ENCODE measurements at places on chromosomes 4 and X. TPM values are rescaled to one million over a fixed set of nuclear protein-coding genes. Genes with fewer than 3 reads are reported as not detected.
A peak's percentile ranks its signal among the peaks of the same experiment; 100 is the strongest.

The RRH gene
- 0.27 TPM for total RNA-seq

GRCh38 chr4:78811034-78811433, 34.9 kb downstream of the BMP2K start:
- peaks cover 3% of the 10 kb centered on the region for H3K4me1 ChIP-seq
- H3K4me3 ChIP-seq = no peak overlapping the region
- no peaks in the 10 kb centered on the region for H3K27me3 ChIP-seq
- H3K27ac ChIP-seq = no peak overlapping the region
- DNase-seq = no peak

DNA sequence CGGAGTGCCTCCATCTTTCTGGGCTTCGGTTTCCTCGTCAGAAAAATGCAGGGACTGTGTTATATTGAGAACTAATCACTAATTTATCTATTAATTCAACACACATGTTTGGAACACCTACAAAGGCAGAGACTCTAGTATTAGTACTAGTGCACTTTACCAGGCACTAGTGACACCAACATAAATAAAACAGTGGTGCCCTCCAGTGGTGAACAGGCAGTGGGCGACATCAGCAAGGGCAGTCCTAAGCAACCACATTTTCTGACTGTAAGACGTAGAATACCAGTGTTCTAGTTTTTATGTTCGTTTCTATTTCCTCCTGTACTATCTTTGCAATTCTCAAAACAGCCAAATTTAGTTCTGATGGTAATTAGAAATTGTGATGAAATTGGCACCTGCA, 69.1 kb upstream of the UCP1 start:
- no peaks in the 10 kb centered on the region for H3K4me1 ChIP-seq
- H3K36me3 ChIP-seq = no peaks in the 10 kb centered on the region
- no peak for DNase-seq
- H3K27me3 ChIP-seq = no peaks in the 10 kb centered on the region
- H3K4me3 ChIP-seq = no peak overlapping the region
- H3K27ac ChIP-seq = no peak overlapping the region

The PTPN13 gene
- total RNA-seq = 12.7 TPM

- H3K27ac ChIP-seq = no peak overlapping the region
- no peaks in the 10 kb centered on the region for H3K36me3 ChIP-seq
- no peak overlapping the region for H3K4me3 ChIP-seq
- H3K4me1 ChIP-seq = no peaks in the 10 kb centered on the region
These were observed 2222.3 kb upstream of the AGA start for GRCh38 chr4:179664430-179665027.

DNA sequence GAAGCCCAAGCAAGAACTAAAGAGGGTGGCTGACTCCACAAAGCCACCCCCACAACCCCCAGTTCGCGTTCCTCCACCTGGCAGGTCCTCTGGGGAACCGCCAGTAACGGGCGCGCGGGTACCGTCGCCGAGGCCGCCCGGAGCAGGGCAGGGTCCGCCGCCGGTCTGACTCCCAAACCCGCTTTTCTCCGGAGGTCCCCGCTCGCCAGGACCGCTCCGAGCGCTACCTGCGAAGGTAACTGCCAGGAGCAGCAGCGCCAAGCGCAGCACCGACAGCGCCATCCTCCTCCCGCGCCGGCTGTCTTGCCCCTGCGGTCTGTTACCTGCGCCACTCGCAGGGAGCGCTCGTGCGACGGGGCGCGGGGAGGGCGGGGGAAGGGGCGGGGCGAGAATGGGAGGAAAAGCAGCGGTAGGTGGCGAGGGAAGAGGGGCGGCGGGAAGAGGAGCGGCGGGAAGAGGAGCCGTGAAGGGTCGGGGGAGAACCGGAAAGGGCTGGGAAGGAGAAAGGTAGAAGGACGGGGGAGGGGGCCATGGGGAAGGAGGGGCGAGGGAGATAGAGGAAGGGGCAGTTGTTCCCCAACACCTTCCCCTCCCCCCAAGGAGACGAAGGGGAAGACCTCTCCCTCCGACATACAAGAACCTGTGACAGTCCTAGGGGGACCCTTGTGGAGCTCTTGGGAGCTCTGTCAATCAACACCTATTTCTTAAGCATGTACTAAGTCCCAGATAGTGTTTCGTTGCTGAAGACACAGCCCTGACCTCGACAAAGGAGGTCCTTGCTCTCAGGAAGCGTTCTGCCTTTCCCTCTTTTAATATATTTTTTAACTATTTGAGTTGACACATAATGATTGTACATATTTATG, at the start of gene SPINK2:
Gene SPINK2 (minus strand): TSS at position 321 of the 863 bp plus-strand sequence. CDS start 39 bp downstream, at position 282.
- DNase-seq = peak; percentile 75
- H3K27me3 ChIP-seq = peaks cover 3% of the 10 kb centered on the region
- no peaks in the 10 kb centered on the region for H3K4me1 ChIP-seq

DNA sequence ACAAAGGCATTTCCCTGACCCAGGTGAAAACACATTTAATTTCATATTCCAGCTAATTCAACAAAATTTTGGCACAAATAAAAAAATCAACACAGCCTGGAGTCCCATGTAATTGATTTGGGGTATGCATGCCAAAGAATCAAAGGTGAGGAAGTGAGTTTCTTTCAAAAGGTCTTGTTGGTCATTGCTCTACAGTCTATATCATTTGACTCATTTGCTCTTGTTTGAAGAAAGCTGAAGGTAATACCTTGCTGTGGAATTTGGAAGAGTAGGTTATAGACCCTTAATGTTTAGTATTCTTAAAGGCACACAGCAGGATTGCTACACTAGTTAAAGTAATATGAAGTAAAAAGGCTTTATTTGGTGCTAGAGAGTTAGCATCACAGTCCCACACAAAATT, 25.4 kb downstream of the COL4A6 start:
- H3K36me3 ChIP-seq = no peaks in the 10 kb centered on the region
- H3K4me3 ChIP-seq = no peak overlapping the region
- no peaks in the 10 kb centered on the region for H3K27me3 ChIP-seq
- no peak overlapping the region for H3K27ac ChIP-seq
- H3K4me1 ChIP-seq = no peaks in the 10 kb centered on the region

DNA sequence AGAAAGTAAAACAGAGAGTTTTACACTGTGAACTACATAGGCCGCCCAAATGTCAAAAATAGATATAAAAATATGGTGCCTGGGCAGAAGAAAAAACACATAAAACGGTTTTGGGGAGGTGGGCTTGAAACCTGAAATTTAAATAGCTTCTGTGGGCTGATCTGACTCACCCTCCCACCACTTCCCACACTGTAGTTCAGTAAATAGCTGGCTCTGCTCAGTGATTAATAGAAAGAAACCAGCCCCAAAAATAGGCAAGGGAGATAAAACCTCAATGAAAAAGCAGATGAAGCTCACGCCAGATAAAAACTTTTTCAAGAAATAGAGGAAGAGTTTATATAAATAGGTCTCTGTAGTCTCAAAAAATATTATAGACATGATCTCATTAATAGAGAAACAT, 13.2 kb upstream of the COX7B2 start:
- no peaks in the 10 kb centered on the region for H3K36me3 ChIP-seq
- H3K27me3 ChIP-seq = no peaks in the 10 kb centered on the region

- no peaks in the 10 kb centered on the region for H3K36me3 ChIP-seq
- H3K4me1 ChIP-seq = no peaks in the 10 kb centered on the region
- no peaks in the 10 kb centered on the region for H3K27me3 ChIP-seq
- H3K4me3 ChIP-seq = no peak overlapping the region
- H3K27ac ChIP-seq = no peak overlapping the region
- DNase-seq = no peak
These were observed 615.4 kb upstream of the GRID2 start for GRCh38 chr4:91688413-91688812.

- H3K27ac ChIP-seq = no peak overlapping the region
- H3K36me3 ChIP-seq = peaks cover 16% of the 10 kb centered on the region
- H3K27me3 ChIP-seq = no peaks in the 10 kb centered on the region
- H3K4me1 ChIP-seq = no peaks in the 10 kb centered on the region
- DNase-seq = no peak
- no peak overlapping the region for H3K4me3 ChIP-seq
These were observed 98.0 kb downstream of the CDS1 start for GRCh38 chr4:84680956-84681355.

The MAGEA1 gene
- not detected for total RNA-seq

GRCh38 chr4:41360214-41360920, 103.6 kb downstream of the UCHL1 start:
- peaks cover 6% of the 10 kb centered on the region for H3K4me1 ChIP-seq
- no peaks in the 10 kb centered on the region for H3K27me3 ChIP-seq
- peak overlapping the region; percentile 99 for H3K27ac ChIP-seq
- peak; percentile 79 for DNase-seq
- peak overlapping the region; percentile 52 for H3K4me3 ChIP-seq

The PHEX gene
- total RNA-seq = 0.13 TPM

DNA sequence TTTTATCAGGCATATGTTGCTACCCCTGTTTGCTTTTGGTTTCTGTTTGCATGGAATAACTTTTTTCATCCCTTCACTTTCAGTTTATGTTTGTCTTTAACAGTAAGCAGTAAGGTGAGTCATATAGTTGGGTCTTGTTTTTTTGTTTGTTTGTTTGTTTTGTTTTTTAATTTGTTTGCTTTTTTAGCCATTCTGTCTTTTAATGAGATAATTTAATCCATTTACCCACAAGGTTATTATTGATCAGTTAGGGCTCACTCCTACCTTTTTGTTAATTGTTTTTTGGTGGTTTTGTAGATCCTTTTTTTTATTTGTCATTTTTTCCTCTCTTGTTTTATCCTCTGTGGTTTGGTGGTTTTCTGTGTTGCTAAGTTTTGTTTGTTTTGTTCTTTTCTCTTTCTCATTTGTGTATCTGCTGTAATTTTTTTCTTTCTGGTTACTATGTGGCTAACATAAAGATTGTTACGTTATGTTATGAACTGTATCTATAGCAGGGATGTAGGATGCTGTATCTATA, 379.5 kb upstream of the MAD2L1 start:
- H3K4me1 ChIP-seq = no peaks in the 10 kb centered on the region
- H3K4me3 ChIP-seq = no peak overlapping the region
- no peaks in the 10 kb centered on the region for H3K27me3 ChIP-seq
- no peak overlapping the region for H3K27ac ChIP-seq
- no peaks in the 10 kb centered on the region for H3K36me3 ChIP-seq

DNA sequence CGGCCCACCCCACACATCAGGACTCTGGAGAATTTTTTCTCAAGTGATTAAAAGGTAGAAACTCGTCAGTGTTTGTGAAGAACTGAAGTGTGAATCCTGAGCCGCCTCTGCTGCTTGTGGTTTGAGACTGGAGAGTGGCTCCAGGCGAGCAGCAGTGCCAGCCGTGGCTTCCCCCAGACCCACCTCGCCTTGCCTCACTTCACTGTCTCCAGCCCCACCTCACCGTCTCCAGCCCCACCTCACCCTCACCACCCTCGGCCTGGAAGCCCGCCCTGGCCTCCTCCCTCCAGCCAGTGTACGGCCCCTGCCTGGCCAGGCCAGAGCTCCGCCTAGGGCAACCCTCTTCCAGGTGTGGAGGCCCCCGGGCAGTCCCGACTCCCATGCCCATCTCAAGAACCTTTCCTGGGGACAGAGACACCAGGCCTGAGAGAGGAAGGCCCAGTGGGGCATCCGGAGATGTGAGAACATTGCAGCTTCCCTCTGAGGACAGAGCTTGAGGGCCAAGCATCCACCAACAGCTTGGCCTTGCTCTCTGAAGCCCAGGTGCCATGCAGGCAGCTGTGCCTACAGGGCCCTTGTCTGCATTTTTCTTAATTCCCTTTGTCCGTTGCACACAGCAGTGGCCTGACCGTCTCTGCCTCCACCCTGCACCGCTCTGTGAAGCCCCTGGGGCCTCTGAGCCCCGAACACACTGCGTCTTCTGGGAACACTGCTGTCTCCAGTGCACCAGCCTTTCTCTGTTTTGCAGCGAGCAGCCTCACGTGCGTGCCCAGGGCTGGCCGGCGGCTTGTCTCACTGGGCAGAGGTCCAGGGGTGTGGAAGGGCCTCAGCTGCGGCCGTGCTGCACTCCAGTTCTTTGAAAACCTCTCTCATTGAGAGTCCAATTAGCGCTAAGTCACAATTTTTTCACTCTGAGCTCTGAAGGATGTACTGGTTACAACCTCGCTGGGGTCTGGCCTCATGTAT, 13.8 kb downstream of the SH3BP2 start:
- no peaks in the 10 kb centered on the region for H3K27me3 ChIP-seq
- H3K4me1 ChIP-seq = no peaks in the 10 kb centered on the region
- no peak for DNase-seq
- no peaks in the 10 kb centered on the region for H3K36me3 ChIP-seq

The NCAPG gene
- total RNA-seq = 1.8 TPM

DNA sequence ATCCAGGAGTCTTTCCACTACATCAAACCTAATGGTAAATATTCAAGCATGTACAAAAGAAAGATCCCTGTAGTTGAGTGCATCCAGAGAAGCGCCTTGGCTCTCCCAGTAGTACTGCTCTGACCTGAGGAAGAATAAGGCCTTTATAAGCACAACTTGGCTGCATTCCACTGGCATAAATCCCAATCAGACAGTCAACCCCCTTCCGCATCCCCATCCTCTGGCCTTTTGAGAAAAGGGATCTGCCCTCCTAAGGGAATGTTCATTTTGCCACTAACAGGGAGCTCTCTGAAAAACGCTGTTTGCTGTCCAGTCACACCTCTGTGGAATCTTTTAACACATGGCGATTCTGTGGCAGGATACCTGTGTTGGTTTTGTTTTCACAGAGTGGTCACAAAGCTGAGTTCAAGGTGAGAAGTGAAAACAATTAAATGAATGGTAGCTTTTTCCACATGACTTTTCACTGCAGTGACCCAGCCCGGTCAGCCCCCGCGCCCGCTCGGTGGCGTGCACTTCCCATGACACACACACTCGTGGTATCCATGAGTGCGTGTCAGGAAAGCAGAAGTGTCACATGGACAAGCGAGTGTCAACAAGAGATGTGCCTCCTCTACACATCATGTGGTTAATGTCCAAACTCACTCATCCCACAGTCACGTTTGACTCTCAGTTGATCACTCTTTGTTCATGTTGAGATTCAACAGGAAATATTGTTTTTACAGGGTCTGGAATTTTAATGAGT, 112.2 kb upstream of the ENPP6 start:
- H3K4me1 ChIP-seq = no peaks in the 10 kb centered on the region
- H3K27me3 ChIP-seq = no peaks in the 10 kb centered on the region
- no peaks in the 10 kb centered on the region for H3K36me3 ChIP-seq

DNA sequence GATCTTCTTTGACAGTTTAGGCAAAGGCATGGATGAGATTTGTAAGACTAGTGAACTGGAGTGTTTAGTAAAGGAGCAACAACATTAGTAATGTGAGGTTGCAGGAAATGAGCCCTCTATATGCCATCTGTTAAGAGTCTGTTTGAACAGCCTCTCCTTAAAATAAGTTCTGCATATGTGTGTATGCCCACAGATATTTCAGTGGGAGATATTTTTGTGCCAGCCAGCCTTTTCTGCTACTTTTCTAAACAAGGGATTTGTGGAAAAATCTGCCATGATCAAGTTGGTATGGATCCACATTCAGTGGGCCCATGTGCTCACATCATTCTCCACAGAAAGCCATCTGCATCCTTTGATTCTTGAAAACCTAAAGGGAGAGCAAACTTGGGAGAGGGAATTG, 237.7 kb downstream of the OPHN1 start:
- H3K4me3 ChIP-seq = no peak overlapping the region
- no peak for DNase-seq
- no peaks in the 10 kb centered on the region for H3K27me3 ChIP-seq
- H3K27ac ChIP-seq = no peak overlapping the region

The SHROOM4 gene
- 10.0 TPM for total RNA-seq

The TEC gene
- total RNA-seq = 5.7 TPM

DNA sequence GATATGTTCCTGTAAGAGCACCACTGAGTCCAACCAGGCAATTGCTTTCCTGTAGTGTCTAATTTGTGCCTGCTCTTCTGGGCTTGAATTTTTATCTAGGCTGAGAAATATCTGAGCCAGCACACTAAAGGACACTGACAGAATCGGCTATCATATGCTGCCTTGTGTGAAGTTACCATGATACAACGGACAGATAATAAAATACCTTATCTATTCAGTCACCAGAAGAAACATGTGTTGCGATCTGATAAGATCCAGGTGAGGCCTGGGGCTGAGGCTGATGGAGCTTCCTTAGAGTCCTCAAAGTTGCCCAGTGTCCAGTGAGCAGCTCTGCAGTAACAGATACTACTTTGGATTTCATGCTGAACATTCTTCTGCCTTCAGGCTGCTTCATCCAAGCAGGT, 111.8 kb downstream of the ZNF518B start:
- no peak overlapping the region for H3K27ac ChIP-seq
- no peaks in the 10 kb centered on the region for H3K36me3 ChIP-seq
- no peak for DNase-seq

Data from aorta (tissue), 5 donors.